Renal cortex interstitium (tissue), 15 donors: ENCODE measurements at places on chromosomes 3 and 15. TPM values are rescaled to one million over a fixed set of nuclear protein-coding genes. Genes with fewer than 3 reads are reported as not detected.

STARD9 gene
- 10.3 TPM for polyA plus RNA-seq

ISL2 gene
- 0.17 TPM for polyA plus RNA-seq

NUTM1 gene
- 0.05 TPM for polyA plus RNA-seq

NMNAT3 gene
- 9.0 TPM for polyA plus RNA-seq

SCG5 gene
- polyA plus RNA-seq: 31.4 TPM

DCLK3 gene
- polyA plus RNA-seq: 1.5 TPM

TPRG1 gene
- 0.78 TPM for polyA plus RNA-seq

PAK6 gene
- polyA plus RNA-seq: 6.1 TPM

CCR1 gene
- polyA plus RNA-seq: 2.5 TPM

CHDH gene
- 8.5 TPM for polyA plus RNA-seq

EPHA3 gene
- polyA plus RNA-seq: 4.8 TPM

GRCh38 chr15:29935296-29936004 is 113.2 kb upstream of the TJP1 start:
- no peak for DNase-seq

DNA sequence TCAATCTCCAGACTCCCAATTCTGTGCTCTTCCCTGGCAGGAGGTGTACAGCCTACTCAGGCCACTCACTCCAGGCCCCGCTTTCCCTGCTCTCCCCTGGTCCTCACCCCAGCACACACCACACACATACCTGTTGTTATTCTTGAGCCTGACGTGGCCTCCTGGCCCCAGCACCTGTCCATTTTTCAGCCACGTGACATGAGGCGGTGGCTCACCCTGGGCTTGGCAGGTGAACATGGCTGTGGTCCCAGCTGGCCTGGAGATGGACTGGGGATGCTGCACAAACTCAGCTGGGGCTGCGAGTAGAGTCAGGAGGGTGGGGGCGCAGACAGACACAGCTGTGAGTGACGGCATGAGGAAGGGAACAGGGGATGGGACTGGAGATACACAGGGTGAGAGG is 27.3 kb downstream of the RNU5B-1 start:
- no peak for DNase-seq

GRCh38 chr3:175127075-175127662 is 268.0 kb downstream of the NAALADL2 start:
- no peak for DNase-seq

GRCh38 chr3:31412832-31413231 is 119.9 kb upstream of the STT3B start:
- no peak for DNase-seq

DNA sequence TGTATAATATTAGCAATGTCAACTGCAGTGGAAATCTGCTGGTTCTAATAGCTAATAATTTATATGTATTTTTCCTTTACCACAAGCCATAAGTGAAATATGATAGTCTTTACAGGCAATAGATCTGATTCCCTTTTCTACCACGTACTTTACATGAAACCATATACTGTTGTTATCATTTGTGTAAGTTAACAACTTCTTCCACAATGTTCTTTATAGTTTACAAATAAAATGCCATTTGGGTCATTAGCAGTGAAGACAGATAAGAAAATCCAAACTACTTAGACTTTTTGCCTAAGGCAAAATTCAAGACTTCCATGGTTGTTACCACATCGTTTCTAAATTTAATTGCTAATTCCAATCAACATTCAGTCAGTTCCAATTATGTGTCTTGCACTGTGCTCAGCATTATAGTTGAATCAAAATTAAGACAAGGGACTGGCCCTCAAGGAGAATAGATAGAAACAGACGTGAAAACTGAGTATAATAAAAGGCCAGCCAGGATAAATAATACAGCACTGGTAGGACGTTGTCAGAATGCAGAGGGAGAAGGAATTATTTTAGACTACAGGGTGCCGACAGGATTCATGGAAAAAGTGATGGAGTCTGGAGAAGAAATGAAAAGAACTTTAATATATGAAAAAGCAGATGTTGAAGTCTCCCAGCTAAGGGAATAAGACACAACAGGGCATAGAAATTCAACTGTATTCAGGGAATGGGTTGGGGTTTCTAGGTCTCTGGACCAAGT is 249.8 kb downstream of the ALCAM start:
- no peak for DNase-seq

- DNase-seq: no peak
Observed at GRCh38 chr3:115581362-115582135, 41.8 kb upstream of the GAP43 start.

- DNase-seq: no peak
Observed at GRCh38 chr3:139448104-139448503, 28.2 kb downstream of the RBP2 start.

GRCh38 chr3:124396339-124396950 is 333.8 kb upstream of the UMPS start:
- no peak for DNase-seq

DNA sequence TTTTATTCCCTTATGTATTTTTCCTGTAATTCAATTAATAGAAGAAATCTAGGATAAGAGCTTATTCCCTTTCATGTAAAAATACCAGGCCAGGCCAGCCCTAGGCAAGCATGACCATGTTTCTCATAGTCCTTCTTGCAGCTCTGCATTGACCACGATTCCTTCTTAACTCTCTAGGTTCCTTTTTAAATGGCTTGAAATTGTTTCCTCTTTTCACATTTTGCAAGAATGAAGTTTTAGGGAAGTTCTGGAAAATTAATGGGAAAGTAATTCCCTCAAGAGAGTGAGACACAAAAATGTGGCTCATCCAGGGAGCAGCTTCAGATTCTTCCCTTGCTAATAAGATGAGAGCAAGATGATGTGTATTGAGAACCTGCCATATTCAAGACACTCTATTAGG is 116.5 kb upstream of the FGF7 start:
- DNase-seq: no peak

GRCh38 chr3:32175607-32176197 is 62.8 kb upstream of the CMTM8 start:
- peak; percentile 56 for DNase-seq

GRCh38 chr3:57281715-57282114 is 10.8 kb downstream of the ASB14 start:
- no peak for DNase-seq

DNA sequence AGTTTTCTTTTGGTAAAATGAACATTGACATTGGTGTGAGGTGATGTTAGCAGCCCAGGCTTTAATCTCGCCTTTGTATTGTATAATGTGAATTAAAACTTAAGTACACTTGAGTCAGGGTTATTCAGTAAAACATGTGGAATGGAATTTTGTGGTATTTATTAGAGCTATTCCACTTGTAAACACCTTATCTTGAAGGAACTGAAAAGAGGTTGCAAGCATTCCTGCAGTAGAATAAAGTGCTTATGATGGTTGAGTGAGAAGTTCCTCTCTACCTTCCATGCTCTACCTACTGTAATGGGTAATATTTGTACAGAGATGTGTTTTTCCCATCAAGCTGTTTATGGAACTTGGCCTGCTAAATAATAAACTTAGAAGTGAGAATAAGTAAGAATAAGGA is 36.1 kb downstream of the HMG20A start:
- DNase-seq: no peak

GRCh38 chr3:118987477-118987876 is 47.2 kb downstream of the IGSF11 start:
- peak; percentile 9 for DNase-seq

DNA sequence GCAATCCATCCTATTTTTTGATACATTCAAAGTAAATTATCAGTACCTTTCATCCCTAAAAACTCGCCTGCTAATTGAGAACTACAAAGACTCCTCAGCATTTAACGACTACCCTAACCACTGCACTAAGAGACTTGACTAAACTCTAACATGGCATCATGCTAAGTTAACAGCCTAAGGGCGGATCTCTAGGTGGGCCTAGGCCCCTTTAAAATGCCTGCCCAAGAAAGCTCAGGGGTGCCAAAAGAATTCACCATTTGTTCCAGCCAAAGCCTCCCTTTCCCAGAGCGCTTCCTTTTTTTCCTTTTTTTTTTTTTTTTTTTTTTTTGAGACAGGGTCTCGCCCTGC is 568 bp upstream of the NEK4 start:
- DNase-seq: no peak

- no peak for DNase-seq
Observed at GRCh38 chr3:185205865-185206264, 48.0 kb downstream of the EHHADH start.

DNA sequence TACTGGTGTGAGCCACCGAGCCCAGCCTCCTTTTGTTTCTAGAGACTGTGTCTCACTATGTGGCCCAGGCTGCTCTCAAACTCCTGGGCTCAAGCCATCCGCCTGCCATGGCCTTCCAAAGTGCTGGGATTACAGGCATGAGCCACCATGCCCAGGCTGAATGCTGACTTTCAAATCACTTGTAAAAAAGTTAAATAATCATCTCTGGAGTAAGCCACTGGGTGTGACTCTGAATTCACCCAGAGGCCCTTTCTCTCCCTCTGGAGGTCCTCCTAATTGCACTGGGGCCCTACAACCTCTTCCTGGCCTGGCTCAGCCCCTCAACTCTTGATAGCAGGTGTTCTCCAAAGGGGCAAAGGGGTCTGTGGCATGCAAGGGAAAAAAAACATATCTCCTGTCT is 54.8 kb downstream of the MEGF11 start:
- DNase-seq: no peak

GRCh38 chr15:31153531-31153930 is 52.0 kb upstream of the TRPM1 start:
- DNase-seq: no peak

DNA sequence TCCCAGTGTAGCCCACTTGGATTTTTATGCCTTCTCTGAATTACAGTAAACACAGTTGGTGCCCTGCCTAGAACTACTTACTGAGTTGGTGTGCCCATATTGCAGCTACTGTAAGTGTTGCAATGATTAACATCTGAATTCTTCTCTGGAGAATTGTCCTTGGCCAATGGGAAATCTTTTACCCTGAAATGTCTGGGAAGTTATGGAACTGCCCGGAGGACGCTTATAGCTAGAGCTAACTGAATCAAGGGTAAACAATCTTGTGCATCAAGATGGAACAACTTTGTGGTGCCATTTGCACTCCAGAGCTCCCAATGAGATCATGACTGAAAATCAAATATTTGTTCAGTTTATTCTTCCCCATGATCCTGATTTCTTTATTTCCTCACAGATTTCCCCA is 246.7 kb upstream of the CBLB start:
- no peak for DNase-seq

DNA sequence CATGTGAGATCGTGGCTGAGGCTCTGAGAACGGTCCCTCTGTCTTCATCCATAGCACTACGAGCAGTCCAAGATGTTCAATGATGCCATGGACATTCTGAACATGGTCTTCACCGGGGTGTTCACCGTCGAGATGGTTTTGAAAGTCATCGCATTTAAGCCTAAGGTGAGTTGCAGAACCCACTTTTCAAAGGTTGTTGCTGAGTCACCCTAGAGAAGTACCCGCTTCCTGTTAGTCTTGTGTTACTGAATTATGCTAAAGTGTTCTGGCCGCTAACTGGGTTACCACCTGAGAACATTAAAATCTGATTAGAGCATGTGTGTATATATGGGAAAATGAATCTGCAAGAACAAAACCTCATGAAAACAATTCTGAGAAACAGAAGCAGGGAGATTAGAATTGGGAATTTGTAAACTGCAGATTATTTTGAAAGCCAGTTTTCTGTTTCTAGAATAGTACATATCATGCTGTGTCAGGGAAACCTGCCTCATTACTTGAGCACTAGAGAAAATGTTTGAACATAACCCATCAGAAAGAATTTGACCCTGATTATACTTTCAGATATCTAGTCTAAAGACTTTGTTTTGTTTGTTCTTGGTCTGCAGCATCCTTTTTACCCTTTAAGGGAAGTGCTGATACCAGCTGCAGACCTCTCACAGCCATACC is 92.6 kb downstream of the CHDH start:
- DNase-seq: no peak

DNA sequence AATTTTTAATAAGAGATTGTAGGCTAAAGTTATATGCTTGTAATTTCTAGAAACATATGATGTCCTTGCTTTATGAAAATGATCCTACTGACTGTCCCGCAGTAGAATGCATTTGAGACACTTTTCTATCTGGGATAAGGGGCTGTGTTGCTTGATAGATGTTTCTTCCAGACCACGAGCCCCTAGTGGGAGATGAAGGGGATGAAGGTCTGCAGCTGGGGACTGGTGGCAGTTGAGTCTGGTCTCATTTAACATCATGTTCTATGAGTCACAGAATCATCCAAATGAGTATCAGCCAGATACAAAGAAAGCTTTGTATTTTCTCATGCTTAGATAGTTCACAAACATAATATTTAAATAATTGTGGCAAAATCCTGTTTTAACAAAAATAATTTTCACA is 84.3 kb upstream of the PRTG start:
- DNase-seq: no peak

GRCh38 chr15:68418611-68419161 is 13.3 kb downstream of the ITGA11 start:
- no peak for DNase-seq

GRCh38 chr3:18585004-18585968 is 160.1 kb upstream of the SATB1 start:
- no peak for DNase-seq

DNA sequence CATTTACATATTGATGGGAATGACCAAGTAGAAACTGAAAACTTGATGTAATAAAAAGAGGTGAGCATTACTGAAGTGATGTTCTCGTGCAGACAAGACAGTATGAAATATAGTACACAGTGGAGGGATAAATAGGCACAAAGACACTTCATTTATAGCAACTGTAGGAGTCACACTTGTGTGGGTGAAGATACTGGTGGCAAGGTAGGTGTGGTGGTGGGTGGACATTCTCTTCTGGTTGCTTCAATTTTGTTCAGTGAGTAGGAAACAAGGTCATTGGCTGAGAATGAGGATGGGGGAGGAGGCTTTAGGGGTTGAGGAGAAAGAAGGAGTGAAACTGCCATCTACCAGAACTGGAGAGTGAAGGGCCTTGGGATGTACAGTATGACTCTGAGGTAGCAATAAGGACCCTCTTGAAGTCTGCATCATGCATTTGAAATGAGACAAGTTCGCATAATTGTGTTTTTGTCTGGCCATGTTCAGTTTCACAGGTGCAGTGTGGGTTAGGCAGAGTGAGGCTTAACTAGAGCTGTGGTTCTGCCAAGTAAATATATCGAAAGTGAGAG is 6.6 kb downstream of the CPNE9 start:
- no peak for DNase-seq

DNA sequence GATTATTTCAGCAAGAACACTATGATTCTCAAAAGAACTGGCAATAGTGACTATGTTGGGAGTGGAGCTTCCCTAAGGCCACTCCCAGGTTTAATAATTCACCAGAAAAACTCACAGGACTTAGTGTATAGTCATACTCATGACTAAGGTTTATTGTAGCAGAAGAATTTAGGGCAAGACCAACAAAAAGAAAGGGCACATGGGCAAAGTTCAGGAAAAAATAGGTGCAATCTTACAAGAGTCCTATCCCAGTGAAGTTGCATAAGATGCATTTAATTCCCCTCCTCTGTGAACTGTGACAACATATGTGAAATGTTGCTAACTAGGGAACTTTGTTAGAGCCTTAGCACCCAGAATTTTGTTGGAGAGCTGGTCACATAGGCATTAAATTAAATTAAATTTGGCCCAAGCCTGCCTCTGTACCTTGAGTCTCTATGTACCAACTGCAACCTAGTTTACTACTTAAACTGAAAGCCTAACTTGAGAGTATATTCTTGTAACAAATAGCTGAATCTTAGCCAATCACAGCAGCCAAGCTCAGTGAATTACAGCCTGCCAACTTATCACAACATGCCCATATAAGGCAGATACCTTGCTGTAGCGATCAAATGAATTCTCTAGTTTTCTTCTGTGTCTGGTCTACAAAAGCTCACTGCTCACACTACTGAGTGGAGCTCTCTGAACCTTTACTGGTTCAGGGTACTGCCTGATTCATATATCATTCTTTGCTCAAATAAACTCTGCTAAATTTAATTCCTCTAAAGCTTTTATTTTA is 386.2 kb upstream of the ARHGEF26 start:
- no peak for DNase-seq

GRCh38 chr3:157953565-157953964 is 152.7 kb downstream of the SHOX2 start:
- DNase-seq: no peak
